Esophagus muscularis mucosa (tissue), 4 donors: ENCODE measurements at places on chromosomes 13 and 19. TPM values are rescaled to one million over a fixed set of nuclear protein-coding genes. Genes with fewer than 3 reads are reported as not detected.

Gene DACT3
- total RNA-seq = 77.8 TPM

Gene RPL36
- 719 TPM for total RNA-seq

Gene CCDC124
- total RNA-seq = 92.9 TPM

GRCh38 chr13:27971236-27971645 is 2.1 kb upstream of the CDX2 start:
- peaks cover 64% of the 10 kb centered on the region for H3K27me3 ChIP-seq
- no peak for DNase-seq
- H3K27ac ChIP-seq = no peak overlapping the region
- peaks cover 10% of the 10 kb centered on the region for H3K4me1 ChIP-seq
- no peaks in the 10 kb centered on the region for H3K36me3 ChIP-seq

- H3K27me3 ChIP-seq = no peaks in the 10 kb centered on the region
- no peak for DNase-seq
- H3K4me3 ChIP-seq = no peak overlapping the region
These were observed 52.4 kb downstream of the TNFSF11 start for GRCh38 chr13:42626176-42626860.

DNA sequence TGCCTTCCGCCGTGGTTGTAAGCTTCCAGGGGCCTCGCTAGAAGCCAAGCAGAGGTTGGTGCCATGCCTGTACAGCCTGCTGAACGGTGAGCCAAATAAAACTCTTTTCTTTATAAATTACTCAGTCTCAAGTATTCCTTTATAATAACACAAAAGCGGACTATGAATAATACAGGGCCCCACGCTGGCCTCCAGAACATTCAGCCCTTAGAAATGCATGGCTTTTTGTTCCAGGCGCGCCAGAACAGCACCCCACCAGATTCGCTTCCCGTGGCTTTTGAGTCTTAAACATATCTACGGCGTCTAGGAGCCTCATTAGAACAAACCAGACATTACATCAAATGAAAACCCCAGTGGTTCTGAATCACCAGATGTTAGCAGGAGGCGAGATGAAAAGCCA is 75.1 kb downstream of the SLC15A1 start:
- no peak overlapping the region for H3K27ac ChIP-seq
- no peaks in the 10 kb centered on the region for H3K36me3 ChIP-seq
- no peaks in the 10 kb centered on the region for H3K27me3 ChIP-seq
- no peak overlapping the region for H3K4me3 ChIP-seq
- H3K4me1 ChIP-seq = peaks cover 8% of the 10 kb centered on the region

GRCh38 chr19:35155441-35155840 is 906 bp downstream of the FXYD5 start:
- no peak for DNase-seq
- peaks cover 28% of the 10 kb centered on the region for H3K4me1 ChIP-seq
- H3K4me3 ChIP-seq = peak overlapping the region; percentile 57
- peaks cover 19% of the 10 kb centered on the region for H3K36me3 ChIP-seq
- peak overlapping the region; percentile 71 for H3K27ac ChIP-seq

- H3K4me1 ChIP-seq = no peaks in the 10 kb centered on the region
- H3K36me3 ChIP-seq = no peaks in the 10 kb centered on the region
- H3K27ac ChIP-seq = no peak overlapping the region
- no peak for DNase-seq
These were observed 1531.7 kb upstream of the SPRY2 start for GRCh38 chr13:81872581-81872980.
